Ovary (tissue), 10 donors: ENCODE measurements at places on chromosomes 1 and 21.

DNA sequence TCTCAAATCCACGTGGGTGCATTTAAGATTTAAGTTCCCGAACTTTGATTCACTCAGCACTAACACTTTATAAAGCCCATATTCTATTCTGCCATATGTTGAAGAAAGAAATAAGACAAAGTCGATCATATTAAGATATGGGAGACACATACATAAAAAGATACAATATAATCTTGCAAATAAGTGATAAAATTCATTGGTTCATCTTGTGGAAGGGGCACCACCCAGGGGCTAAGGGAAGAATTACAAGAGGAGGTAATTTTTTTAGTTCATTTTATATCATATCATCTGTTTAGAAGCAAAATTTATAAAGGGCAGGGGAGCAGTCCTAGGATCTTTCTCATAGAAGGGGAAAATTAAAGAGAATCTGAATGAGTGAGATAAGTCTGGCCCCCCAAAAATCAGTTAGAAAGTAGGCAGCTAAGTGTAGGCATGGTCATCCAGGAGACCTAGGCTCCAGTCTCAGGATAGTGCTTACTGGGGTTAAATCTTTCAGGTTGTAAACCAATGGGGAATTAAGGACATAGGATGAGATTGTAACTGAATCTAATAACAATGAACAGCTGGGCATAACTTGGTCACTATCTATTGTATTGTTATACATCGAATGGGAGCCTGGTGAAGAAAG is 124.2 kb upstream of the L1TD1 start:
- no peak for DNase-seq

DNA sequence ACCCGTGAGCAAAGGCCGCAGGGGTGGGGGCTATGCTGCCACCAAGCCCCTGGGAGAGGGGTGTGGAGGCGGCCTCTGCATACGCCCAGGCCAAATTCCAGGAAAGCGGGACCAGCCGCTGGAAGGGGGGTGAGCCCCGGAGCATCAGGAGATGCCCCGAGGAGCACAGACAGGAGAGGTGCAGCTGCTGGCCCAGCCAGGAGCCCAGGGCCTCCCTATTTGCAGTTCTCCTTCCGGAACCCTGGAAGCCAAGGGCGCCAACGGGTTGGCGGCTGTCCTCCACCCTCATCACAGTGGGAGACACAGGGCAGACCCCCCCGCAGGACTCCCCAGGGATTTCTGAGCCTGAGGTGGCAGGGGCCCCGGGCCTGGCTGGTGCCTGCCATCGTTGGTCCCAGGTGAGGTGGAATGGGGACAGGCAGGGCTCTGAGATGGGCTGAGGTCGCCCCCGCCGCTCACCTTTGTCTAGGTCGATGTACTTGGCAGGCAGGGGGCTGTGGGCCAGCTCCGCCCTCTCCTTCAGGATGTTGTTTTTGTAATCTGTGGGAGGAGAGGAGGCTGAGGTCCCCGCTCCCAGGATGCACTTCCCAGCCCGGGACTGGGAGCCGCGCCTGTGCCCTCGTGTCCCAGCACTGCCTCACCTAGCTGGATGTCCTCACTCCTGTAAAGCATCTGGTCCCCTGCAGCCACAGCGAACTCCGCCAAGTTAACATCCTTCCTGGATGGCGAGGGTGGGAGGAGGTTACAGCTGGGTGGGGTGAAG is 4.4 kb upstream of the DVL1 start:
- DNase-seq = no peak

- no peak for DNase-seq
Observed at GRCh38 chr1:47841356-47841755, 155.8 kb downstream of the TRABD2B start.

GRCh38 chr1:30418939-30419720 is 304.3 kb downstream of the MATN1 start:
- no peak for DNase-seq

DNA sequence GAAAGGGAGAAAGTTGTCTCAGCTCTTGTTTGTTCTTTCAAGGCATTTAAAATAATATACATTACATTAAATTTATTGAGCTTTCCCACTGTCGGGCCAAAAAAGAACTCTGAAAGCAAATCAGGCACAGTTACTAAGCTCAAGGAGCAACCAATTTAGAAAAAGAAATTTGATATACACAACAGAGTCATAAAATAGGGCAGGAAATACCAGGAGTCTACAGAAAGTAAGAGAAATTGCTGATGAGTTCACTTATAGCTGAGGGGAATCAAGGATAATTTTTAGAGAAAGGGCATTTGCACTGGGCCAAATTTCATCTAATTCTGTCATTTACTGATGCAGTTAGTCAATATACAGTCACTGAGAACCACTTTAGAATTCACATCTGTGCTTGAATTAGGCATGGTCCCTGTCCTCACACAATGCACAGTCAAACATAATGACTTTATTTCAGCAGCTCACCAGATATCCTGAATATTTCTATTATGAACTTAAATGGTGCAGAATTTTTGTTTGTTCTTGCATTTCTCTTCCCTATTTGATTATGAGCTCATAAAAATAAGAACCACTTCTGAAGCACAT is 249.6 kb upstream of the BEND5 start:
- no peak for DNase-seq

GRCh38 chr1:41774471-41774990 is 144.2 kb downstream of the HIVEP3 start:
- no peak for DNase-seq

GRCh38 chr1:154689083-154689482 is 81.1 kb upstream of the ADAR start:
- DNase-seq = no peak

GRCh38 chr1:207463021-207463420 is 8.9 kb downstream of the CR2 start:
- no peak for DNase-seq

DNA sequence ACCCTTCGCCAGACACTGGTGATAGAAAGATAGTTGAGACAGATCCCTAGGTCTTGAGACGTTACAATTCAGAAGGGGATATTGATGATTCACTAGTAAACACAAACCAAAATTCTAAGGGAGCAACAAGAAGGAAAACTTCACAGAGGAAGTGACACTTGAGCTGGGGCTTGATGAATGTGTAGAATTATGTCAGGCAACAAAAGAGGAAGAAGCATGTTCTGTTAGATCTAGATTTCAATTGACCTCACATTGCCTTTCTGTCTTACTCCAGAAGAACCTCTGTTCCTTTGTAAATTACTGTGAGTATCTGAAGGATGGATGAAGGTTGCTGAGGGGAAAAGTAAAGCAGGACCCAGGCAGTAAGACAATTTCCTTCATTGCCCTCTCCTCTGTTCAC is 328.2 kb downstream of the KCTD3 start:
- DNase-seq = no peak

- no peak for DNase-seq
Observed at GRCh38 chr1:121458291-121459048, 273.7 kb downstream of the SRGAP2C start.

DNA sequence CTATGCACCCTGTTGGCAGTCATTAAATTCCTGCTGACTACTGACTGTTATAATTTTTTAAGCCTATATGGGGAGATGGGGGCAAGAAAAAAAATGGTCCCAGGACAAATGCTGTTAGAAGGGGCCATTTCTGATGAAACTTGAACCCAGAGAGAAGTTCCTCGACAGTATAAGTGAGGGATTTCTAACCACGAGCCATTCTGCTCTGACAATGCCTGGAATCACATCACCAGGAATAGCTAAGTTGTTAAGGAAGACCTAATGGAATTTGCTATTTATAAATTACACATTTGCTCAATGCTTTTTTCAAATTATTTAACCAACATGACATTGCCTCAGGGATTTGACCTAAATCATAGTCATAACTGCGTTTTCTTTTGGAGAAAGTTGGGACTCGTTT is 55.2 kb downstream of the LHX9 start:
- no peak for DNase-seq

GRCh38 chr1:145960468-145961108 is 2.8 kb upstream of the LIX1L start:
- DNase-seq = peak; percentile 91

DNA sequence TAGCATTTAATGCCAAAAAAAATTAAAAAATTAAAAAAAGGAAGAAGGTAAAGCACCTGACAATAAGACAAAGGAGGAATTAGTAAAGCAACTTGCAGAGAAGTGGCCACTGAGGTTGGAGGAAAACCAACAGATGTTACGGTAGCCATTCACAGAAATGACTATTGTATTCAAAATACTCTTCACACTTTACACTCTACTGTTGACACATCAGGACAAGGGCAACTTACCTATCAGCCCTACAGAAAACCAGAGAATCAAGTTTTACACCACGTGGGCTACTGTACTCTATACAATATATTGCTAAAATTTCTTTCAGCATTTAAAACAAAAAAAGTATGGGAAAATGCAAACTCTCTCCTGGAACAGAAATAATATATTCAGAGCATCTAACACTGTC is 70.0 kb downstream of the EIF4G3 start:
- no peak for DNase-seq

GRCh38 chr1:70093250-70093975 is 112.0 kb downstream of the LRRC40 start:
- DNase-seq = no peak

DNA sequence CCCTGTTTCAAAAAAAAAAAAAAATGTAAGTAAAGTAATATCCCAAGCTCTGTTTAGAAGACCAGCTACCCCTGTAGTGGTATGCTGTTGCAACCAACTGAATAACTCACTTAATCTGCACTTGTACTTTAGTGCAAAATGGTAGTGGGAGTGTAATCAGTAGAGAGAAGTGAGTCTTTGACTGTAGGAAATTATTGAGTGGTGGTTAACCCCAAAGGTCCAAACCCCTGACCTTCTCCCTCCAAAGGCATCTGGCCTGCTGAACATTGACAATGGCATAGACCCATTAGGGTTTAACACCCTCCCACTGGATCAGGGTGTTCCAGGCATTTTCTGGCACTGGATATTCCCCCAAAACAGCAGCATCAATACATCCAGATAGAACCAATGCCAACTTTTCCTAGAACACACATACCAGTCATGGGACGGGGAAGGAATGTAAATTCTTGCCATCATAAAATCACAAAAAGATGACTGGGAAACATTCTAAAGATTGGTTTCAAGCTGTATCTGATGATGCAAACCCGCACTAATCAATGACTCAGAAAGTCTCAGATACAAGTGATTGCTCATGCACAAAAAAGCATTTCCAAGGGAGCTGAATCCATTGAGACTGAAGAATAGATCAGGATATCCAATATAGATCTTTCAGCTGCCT is 110.3 kb downstream of the MRPL39 start:
- no peak for DNase-seq

- DNase-seq = peak; percentile 70
Observed at GRCh38 chr1:227729881-227730629, 5.0 kb downstream of the JMJD4 start.

GRCh38 chr1:151425103-151425502 is 25.7 kb downstream of the PSMB4 start:
- no peak for DNase-seq

DNA sequence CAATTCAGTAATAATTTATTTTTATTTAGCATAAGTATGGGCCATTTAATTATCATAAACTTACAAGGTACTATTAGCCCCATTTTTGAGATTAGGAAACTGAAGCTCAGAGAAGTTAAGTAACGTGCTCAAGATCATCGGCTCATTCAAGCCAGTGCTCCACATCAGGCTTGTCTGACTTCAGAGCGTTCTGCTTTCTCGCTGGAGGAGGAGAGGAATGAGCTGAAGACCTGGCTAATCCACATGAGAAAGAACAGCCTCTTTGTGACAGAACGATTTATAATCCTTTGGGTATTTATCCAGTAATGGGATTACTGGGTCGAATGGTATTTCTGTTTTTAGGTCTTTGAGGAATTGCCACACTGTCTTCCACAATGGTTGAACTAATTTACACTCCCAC is 39.7 kb downstream of the DDX20 start:
- no peak for DNase-seq

- DNase-seq = no peak
Observed at GRCh38 chr21:33651965-33652680, 9.8 kb downstream of the ITSN1 start.

- no peak for DNase-seq
Observed at GRCh38 chr1:95685081-95685480, 451.1 kb downstream of the RWDD3 start.

DNA sequence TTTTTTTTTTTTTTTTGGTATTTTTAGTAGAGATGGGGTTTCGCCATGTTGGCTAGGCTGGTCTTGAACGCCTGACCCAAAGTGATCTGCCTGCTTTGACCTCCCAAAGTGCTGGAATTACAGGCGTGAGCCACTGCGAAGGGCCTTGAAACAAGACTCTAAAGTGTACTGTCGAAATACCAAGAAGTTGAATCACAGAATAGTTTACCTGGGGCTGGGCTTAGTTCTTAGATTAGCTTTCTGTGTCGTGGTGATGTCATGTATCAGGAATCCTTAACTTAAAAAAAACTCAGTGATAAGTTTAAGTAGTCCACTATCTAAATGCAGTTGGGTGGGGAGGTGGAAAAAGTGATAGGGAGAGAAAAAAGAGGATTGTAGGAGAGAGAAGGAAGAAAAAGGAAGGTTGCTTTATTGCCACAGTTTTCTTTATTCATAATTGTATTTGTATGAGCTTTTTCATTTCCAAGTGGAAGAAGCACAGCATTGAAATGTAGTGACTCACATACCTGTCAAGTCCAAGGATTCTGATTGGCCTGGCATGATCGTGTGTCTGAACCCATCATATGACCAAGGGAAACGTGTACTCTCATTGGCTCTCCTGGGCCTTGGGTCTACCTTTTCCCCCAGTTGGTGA is 13.4 kb downstream of the ITSN1 start:
- DNase-seq = no peak

- no peak for DNase-seq
Observed at GRCh38 chr1:185775501-185775900, 41.3 kb downstream of the HMCN1 start.

DNA sequence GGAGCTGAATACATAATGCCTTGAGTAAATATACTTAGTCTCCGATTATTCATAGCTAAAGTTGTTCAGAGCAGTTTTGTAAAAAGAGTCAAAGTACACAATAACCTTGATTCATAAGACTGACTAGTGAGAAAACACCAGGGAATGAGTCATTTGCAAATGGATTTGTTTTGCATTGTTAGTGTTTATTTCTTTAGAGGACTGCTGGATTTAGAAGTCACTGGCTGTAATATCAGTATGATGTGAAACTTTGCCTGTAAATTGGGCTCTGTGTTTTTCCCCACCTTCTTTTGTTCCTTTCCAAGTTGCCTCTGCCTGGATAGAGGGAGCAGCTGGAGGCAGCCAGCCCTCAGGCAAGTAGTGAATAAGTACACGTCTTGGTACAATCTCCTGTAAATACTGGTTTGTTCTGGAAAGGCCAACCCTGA is 474.7 kb downstream of the NUF2 start:
- no peak for DNase-seq

DNA sequence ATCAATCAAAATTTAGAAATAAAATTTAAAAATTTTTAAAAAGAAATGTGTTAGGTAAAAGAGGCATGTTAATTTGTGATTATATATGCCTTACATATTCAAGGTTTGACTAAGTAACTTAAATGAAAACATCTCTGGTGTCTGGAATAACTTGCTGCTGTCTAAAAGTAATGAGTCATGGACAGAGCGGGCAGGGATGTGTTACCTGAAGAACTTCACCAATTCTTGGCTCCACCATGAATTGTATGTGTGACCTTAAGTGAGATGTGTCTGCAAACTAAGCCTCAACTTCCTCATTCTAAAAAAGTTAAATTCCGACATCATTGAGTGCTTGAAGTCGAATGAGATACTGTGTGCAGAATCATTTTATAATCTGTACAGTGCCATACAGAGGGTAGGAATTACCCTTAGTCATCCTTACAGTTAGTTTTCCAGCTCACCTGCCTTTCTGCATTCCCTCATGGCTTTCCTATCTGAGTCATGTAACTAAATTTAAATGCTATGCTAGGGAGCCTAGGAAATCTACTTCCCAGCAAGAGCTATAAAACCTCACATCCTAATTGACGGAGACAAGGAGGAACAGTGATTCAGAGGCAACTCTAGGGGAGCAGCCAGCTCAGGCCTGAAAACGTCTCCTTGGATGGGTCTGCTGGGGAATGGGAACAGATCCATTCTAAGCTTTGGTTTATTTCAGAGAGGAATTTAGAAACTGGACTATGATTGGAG is 100.7 kb upstream of the TSPAN2 start:
- peak; percentile 34 for DNase-seq
